ENCODE measurements at places on chromosomes 5 and 9.

GRCh38 chr9:124388275-124389048 lies 26.8 kb downstream of the PSMB7 start:
- DNase-seq, result no peak

DNA sequence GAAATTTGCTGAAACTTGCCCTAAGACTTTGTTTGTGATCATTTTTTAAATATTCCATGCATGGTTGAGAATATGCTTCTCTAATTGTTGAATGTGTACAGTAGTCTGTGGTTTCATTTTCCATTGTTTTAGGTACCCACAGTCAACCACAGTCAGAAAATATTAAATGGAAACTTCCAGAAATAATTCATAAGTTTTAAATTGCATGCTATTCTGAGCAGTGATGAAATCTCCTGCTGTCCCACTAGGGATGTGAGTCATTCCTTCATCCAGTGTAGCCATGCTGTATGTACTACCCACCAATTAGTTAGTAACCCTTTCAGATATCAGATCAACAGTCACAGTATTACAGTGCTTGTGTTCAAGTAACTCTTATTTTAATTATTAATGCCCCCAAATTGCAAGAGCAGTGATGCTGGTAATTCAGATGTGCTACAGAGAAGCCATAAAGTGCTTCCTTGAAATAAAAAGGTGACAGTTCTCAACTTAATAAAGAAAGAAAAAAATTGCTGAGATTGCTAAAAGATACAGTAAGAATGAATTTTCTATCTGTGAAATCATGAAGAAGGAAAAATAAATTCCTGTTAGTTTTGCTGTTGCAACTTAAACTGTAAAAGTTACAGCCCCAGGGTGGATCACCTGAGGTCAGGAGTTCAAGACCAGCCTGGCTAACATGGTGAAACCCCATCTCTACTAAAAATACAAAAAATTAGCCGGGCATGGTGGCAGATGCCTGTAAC lies 79.9 kb upstream of the FBXL17 start:
- no peak for DNase-seq

GRCh38 chr9:14994738-14995137 lies 84.5 kb upstream of the FREM1 start:
- no peak for DNase-seq

GRCh38 chr5:55308254-55308836 lies 556 bp downstream of the MTREX start:
- DNase-seq, result no peak

GRCh38 chr5:172871982-172872381 lies 37.9 kb downstream of the ERGIC1 start:
- no peak for DNase-seq

- DNase-seq, result no peak
Measured at GRCh38 chr9:70285246-70285645, 26.5 kb downstream of the SMC5 start.

- no peak for DNase-seq
Measured at GRCh38 chr9:8733131-8733954, 933.8 kb upstream of the DMAC1 start.

GRCh38 chr5:142387024-142387682 lies 62.3 kb upstream of the SPRY4 start:
- DNase-seq, result no peak

GRCh38 chr5:63101870-63102269 lies 523.3 kb downstream of the LRRC70 start:
- no peak for DNase-seq

DNA sequence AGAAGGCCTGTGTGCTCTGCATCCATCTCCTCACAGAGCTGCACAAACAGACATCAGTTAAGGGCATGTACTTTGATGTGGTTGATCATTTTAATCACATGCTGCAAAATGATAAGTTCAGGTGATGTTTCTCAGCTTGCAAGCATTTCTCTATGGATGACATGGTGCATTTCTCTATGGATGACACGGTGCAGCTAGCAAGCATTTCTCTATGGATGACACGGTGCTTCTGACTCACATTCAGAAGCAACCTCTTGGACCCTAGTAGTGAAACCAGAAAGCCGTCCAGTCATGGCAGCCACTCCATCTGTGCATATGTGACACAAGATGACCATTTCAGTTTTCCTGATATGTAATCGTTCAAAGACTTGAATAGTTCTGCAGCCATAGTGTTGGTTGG lies 24.1 kb upstream of the RNF20 start:
- DNase-seq, result no peak

- no peak for DNase-seq
Measured at GRCh38 chr9:72691671-72692070, 170.3 kb downstream of the TMC1 start.

DNA sequence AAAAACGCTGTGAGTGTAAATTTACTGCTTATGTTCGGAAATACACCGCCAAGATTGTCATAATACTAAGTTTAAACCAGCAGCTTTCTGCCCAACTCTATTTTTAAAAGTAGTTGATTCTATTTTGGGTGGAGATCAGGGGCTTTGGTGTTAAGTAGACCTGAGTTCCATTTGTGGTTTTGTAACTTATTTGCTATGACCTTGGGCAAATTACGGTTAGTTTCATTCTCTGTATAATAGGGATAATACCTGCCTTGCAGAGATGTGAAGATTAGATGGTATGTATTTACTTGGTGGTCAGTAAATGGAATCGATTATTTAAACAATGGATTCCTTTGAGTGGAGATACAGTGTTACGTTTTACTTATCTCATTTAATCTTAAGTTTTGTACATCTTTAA lies 1.6 kb downstream of the RAD23B start:
- no peak for DNase-seq

GRCh38 chr5:54080831-54081230 lies 229.5 kb downstream of the ARL15 start:
- no peak for DNase-seq

GRCh38 chr5:114999176-114999575 lies 170.5 kb downstream of the TRIM36 start:
- DNase-seq, result no peak

DNA sequence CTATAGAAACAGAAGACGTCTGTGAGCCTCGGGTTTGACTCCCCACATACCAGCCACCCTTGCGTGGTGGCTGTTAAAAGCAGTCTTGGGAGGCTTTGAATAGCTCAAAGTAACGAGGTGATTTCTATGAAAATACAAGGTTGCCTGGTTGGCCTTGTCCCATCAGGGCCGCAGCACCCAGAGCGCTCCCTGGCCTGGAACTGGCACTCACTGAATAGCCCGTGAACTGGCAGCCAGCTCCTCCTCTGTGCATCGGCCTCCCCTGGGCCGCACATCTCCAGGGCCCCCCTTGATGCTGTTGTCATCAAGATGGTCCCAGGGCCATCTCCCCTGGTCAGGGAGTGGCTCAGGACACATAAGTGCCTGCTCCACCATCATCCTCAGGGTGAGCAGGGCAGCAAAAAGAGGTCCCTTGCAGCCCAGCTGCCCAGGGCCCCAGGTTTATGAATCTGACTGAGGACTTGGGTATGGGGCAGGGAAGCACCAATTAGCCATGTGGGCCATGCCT lies 144.6 kb upstream of the PPP1R26 start:
- DNase-seq, result no peak

DNA sequence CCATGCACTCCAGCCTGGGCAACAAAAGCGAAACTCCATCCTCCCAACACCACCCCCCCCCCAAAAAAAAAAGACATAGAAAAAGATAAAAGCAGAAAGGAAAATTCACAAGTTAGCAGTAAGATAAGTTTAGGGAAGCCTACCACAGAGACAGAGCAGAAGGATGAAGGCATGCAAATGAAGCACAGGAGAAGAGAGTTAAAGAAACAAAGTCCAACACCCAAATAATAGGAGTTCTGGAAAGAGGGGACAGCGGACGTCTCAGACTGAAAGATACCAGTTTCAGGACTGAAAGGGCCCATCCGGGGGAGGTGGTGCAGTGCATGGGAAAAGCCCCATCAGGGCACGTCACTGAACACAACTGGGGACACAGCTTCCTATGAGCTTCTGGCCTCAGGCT lies 54.3 kb downstream of the OTULIN start:
- no peak for DNase-seq

DNA sequence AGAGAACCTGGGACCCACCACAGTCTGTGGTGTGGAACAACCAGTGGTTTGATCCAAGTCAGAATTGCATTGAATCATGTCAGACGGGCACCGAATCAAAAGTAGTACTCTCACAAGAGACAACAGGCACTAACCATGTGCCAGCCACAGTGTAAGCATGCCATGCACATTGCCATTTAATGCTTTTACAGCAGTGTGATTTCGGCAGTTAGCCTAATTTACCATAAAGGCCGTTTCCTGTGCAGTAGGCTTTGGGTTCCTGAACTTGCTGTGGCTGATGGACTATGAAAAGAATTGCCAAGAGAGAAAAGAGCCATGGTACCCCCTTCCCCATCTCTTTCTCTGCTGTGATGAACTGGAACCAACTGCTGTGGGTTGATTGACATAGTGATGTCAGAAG lies 540.6 kb downstream of the EBF1 start:
- no peak for DNase-seq

- DNase-seq, result no peak
Measured at GRCh38 chr5:131854134-131854533, 57.3 kb upstream of the FNIP1 start.

DNA sequence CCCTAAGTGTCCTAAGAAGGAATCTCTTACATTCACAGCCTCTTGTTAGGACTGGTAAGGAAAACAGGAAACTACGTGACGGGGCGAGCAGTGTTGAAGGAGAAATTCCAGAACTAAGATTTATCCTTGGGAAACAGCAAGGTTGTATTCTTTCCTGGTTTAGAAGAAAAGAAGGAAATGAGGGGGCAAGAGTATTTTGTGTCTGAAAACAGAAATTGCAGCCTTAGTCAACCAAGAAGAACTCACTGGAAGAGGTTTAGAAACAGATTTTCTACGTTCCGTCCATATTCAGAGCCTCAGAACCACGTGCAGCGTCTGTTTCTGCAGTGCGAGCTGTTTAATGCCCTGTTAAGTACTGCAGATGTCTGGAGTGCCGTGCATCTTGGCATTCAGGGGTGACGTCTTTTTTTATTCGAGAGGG lies 75.2 kb downstream of the GOLPH3 start:
- DNase-seq, result no peak

DNA sequence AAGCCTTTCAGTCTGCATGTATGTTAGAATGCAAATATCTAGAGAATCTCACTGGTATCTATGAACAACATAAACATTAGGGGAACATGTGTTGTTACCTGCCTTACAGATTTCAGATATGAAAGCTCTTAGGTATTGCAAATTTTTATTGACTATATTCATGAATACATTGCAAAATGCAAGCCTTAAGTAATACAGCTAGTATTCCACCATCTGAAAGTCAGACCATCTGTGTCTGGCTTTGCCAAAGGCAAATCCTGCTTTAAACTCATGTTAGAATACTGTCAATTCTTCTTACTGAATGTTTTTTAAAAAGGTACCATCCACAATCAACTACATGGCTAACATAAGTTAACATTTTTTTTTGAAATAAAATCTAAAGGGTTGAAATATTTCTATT lies 215.6 kb downstream of the AP3B1 start:
- DNase-seq, result no peak

GRCh38 chr5:154309805-154310204 lies 119.3 kb downstream of the GALNT10 start:
- DNase-seq, result peak; percentile 3

- no peak for DNase-seq
Measured at GRCh38 chr9:120267929-120268328, 312.0 kb downstream of the CDK5RAP2 start.

DNA sequence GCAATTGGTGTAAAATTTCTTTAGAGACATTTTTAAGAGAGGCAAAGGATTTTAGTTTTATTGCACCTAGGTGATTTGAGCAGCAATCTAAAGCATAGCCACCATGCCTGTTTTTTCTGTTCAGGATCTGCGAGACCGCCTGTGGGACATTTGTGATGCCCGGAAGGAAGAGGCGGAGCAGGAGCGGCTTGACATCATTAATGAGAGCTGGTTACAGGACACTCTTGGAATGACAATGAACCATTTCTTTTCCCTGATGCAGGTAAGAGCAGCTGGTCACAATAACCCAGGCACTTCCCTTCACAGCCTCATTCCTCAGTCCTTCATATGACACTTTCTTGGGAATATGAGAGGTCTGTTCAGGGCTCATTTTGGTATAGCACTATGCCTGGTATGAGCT lies 103.2 kb upstream of the IL7R start:
- DNase-seq, result no peak

All from activated T-helper 9 cell treated with anti-CD3 and anti-CD28 coated beads, Interleukin-2, amount 50 U/mL, for 16 hours (primary cell).